Lung (tissue), 17 donors: ENCODE measurements at places on chromosomes 4 and X. TPM values are rescaled to one million over a fixed set of nuclear protein-coding genes. Genes with fewer than 3 reads are reported as not detected.
A peak's percentile ranks its signal among the peaks of the same experiment; 100 is the strongest.

SPANXN3 gene
- not detected for polyA plus RNA-seq

SAGE1 gene
- polyA plus RNA-seq: not detected

FAM9C gene
- not detected for polyA plus RNA-seq

USP26 gene
- not detected for polyA plus RNA-seq

RAB41 gene
- not detected for polyA plus RNA-seq

STX18 gene
- 26.9 TPM for polyA plus RNA-seq

DNA sequence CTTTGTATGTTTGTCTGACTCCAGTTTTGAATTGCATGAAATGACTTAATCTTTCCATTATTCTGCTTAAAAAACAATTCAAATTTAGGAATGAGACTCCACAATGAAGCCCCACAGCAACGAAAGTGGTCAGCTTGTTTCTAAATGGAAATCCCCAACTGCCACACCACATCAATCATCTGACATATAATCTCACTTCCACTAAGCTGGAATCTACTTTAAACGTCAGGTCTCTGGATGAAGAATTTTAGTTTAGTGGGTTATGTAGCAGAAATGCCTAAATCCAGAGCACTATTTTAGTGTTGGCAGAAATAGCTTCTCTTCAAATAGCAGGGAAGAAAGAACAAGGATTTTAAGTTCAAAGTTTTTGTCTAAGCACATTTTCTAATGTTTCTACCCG is 1.7 kb upstream of the BMP2K start:
- peak; percentile 31 for DNase-seq

DNA sequence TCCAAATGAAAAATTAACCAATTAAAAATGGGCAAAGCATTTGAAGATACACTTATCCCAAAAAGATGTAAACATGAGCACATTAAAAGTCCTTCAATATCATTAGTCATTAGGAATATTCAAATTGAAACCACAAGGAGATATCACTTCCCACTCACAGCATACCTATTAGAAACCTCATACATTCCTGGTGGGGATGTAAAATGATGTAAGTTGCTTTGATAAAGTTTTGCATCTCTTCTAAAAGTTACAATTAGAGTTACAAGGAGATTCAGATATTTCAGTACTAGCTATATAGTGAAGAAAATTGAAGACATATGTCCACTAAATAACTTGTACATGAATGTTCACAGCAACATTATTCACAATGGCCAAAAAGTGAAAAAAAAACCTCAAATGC is 1109.3 kb upstream of the LCORL start:
- no peak for DNase-seq

GRCh38 chr4:88803600-88804096 is 106.0 kb upstream of the NAP1L5 start:
- DNase-seq: peak; percentile 72

GRCh38 chr4:182888891-182889290 is 28.3 kb downstream of the DCTD start:
- no peak for DNase-seq

DNA sequence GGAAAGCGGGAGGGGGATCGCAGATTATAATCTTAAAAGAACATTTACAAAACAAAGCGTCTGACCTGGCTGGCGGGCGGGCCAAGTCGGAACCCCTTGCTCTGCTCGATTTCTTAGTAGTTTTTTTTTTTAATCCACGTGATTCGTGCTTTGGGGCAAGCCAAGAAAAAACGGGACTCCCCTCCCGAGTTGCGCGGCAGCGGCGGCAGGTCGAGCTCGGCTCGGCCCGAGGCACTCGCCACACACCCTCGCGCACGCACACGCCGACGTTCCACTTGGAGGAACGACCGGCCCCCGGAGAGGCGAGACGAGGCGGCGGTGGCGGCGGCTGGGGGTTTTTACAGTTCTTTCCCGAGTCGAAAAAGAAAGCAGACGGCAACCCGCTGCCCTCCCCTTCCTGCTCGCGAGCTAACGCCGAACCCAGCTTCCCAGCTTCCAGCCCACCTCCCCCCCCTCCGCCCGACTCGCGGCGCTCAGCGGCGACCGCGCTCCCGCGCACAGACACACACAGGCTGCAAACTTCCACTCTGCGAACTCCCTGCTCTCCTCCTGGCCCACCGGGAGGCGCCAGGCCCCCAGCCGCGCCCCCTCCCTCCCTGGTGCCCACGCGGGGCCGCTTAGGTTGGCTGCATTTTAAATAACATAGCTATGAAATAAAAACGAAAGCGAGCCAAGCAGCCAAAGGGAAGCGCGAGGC is 1.2 kb downstream of the BCOR start:
- peak; percentile 61 for DNase-seq

GRCh38 chrX:147550217-147550616 is 361.5 kb upstream of the FMR1 start:
- no peak for DNase-seq

DNA sequence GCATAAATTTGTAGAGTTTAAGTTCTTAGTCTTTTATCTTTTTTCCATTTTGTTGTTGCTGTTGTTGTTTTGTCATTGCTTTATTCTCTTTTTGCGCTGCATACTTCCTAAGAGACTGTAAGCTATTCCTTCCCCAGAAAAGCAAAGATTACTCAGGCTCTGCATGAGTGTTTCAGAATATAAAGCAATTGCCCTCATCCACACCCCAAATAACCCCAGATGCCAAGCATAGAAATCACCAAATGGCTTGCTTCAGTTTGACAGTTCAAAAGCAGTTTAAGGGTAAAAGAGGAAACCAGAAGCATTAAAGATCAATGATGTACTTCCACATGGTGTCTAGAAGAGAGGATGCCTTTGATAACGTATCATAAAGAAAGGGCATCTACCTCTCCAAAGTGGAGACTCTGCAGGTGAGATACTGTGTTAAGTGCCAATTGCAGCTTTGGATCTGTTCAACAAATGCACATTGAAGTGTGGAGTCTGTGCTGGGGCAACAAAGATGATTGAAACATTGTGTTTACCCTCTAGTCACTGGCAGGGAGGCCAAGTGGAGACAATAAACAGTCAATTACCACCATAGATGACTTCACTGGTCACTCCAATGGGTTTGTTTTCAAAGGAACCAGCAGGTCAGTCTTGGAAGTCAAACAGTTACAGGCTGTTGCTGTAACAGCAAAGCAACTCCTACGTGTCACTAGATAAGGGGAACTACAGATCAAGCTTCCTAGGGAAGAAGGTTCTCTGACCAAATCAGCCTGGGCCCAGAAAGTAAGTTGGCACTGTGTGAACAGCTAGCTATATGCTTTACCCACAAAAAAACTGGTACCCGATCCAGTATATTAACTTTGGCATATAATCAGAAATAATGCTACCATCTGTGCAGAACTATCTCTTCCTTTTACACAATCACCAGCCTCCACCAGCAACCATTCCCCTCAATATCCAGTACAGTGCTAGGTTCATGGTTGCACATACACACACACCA is 40.6 kb upstream of the IL21 start:
- no peak for DNase-seq

- DNase-seq: no peak
These were observed 146.2 kb downstream of the TEX11 start for GRCh38 chrX:70762285-70762684.

DNA sequence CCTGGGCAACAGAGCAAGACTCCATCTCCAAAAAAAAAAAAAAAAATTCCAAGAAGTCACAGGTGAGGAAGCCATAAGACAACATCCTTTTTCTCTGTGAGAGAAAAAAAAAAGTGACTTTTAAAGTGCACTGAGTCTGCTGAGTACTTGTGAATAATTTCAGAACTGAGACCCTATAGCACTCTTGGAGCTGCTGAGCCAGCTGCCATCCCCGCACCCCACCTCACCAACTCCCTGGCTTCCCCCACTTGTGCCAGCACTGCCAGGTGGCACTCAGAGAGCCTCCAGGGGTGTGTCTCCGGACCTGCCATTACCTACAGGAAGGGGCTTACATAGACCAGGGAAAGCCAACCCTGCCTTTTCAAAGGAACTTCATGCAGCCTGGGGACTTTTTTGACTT is 39.2 kb upstream of the HS3ST1 start:
- DNase-seq: no peak

GRCh38 chrX:115147220-115147619 is 42.0 kb upstream of the RBMXL3 start:
- peak; percentile 43 for DNase-seq

GRCh38 chrX:107743995-107744394 is 31.6 kb downstream of the TSC22D3 start:
- no peak for DNase-seq

- no peak for DNase-seq
These were observed 740.9 kb downstream of the ARAP2 start for GRCh38 chr4:35503435-35503834.

GRCh38 chr4:114690571-114690970 is 92.0 kb downstream of the UGT8 start:
- no peak for DNase-seq

- DNase-seq: no peak
These were observed 84.3 kb upstream of the AFF2 start for GRCh38 chrX:148416142-148416541.

DNA sequence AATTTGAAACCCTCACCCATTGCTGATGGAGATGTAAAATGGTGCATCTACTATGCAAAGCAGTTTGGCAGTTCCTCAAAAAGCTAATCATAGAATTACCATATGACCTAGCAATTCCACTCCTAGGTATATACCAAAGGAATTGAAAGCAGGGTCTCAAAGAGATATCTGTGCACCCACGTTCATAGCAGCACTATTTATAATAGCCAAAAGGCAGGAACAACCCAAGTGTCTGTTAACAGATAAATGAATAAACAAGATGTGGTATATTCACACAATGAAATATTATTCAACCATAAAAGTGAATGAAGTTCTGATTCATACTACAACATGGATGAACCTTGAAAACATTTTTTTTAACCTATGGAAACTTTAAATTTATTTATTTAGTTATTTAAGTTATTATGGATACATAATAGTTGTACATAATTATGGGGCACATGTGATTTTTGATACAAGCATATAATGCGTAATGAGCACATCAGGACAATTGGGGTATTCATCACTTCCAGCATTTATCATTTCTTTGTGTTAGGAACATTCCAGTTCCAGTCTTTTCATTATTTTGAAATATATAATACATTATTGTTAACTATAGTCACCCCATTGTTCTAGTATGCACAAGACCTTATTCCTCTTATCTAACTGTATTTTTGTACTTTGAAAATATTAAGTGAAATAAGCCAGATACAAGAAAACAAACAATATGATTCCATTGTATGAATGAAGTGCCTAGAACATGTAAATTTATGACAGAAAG is 205.6 kb upstream of the CNKSR2 start:
- DNase-seq: no peak

DNA sequence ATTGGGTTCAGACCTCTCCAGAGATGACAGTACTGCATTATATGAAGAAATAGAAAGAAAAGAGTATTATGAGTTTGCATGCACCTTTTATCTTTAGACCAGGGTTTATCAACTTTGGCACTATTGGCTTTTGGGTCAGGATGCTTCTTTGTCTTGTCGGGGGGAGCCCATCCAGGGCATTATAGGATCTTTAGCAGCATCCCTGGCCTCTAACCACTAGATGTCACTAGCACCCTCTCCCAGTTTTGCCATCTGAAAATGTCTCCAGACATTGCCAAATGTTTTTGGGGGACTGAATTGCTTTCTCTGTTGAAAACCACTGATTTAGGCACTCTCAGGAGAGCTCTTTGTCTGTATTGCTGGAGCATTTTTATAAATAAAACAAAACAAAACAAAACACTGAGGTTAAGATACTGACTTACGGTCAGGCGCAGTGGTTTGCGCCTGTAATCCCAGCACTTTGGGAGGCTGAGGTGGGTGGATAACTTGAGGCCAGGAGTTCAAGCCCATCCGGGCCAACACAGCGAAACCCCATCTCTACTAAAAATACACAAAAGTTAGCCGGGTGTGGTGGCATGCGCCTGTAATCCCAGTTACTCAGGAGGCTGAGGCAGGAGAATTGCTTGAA is 23.6 kb downstream of the CA5B start:
- peak; percentile 43 for DNase-seq

DNA sequence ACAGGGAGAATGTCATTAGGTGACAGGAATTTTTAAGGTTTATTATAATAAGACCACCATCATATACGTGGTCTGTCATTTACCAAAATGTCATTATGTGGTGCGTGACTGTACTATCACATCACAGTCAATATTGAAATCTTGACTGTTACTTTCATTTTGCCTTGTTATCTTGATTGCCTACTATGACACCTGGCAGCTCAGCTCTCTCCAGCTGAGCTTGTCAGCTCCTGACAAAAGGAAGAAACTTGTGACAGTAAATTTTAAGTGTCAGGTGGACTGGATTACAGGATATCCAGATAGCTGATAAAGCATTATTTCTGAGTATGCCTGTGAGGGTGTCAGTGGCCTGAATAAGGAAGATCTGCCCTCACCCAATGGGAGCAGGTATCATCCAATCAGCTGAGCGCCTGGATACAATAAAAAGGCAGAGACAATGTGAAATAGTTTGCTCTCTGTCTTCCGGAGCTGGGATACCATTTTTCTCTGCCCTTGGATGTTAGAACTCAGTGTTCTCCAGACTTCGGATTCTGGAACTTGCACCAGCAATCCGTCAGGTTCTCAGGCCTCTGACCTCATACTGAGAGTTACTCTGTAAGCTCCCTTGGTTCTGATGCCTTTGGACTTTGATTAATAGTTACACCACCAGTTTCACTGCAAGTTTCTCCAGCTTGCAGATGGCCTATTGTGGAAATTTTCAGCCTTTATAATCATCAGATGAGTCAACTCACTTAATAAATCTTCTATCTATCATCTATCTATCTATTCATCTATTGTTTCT is 1454.7 kb upstream of the IGFBP7 start:
- DNase-seq: no peak

DNA sequence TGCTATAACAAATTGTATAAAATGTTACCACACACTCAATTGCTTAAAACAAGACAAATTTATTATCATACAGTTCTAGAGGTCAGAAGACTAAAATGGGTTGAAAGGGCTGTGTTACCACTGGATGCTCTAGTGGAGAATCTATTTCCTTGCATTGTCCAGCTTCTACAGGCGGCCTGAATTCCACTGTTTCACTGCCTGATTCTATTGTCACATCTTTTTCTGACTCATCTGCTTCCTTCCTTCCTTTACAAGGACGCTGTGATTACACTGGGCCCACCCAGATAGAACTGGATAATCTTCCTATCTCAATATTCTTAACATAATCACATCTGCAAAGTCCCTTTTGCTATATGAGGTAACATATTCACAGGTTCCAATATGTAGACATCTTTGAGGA is 19.4 kb upstream of the ARMCX1 start:
- DNase-seq: no peak

- no peak for DNase-seq
These were observed 11.2 kb downstream of the MEPE start for GRCh38 chr4:87843936-87844335.

GRCh38 chrX:24153178-24153795 is 3.8 kb downstream of the ZFX start:
- DNase-seq: no peak
